Trophoblast cell (in vitro differentiated cells and primary cell): ENCODE measurements at places on chromosomes 5 and 9.

DNA sequence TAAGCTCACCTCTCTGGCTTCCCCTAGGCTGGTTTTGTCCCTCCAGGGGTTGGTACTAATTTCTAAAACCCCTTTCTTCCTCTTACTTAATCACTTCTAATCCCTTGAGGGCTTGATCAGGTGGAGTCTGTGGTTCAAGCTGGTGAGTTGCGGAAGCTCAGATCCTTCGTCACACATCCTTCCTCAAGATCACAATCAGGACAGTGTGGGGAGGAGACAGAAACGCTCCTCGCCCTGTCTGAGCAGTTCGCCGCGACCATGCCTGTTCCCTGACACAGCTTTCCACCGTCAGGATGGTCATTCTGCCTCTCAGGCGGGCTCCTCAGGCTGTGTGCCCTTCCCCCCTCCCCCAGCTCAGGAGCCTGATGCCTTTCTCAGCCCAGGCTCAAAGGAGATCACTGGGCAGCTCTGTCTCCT is 24.3 kb downstream of the CPLX2 start:
- DNase-seq: no peak

DNA sequence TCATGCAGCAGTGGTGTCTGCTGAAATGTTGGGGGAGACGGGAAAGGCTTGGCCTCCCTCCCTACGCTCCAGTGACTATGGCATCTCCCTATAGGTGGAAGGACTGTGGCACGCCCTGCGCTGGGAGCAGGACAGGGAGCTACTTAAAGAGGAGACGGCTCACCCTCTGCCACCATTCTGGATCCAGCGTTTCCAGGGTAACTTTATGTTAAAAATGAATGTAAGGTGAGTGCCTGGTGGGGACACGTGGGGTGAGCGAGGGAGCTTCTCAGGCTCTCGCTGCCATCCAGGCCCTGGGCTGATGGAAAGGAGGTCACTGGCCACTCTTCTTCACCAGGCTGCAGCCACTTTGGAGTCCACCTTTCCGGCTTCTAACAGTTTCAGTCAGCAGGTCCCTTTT is 15.7 kb downstream of the PAEP start:
- no peak for DNase-seq

- peak; percentile 47 for DNase-seq
These were observed 487.2 kb upstream of the ST8SIA4 start for GRCh38 chr5:101390151-101390908.

- peak; percentile 11 for DNase-seq
These were observed 193.2 kb downstream of the MAPKAP1 start for GRCh38 chr9:125513668-125514413.

DNA sequence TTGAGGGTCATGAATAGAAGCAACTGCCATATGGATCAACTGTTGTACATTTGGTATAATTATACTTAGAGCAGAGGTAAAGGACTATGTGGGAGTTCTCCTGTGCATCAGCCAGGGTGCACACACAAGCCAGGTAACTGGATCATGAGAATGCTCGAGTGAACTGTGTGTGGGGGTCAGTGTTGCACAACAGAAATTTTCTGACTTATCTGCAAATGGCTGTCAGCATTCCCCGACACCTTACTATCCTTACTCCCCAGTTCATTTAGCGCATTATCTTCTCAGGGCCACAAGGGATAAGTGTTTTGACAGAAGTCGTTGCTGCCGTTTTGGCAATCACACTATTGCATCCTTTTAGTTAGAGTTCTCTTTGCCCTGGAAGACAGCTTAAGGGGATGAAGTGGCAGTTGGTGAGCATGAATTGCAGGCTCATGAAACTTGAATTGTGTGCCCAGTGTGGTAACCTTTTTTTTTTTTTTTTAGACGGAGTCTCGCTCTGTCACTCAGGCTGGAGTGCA is 1.7 kb downstream of the CANX start:
- peak; percentile 11 for DNase-seq

- no peak for DNase-seq
These were observed 237.0 kb downstream of the PAPPA start for GRCh38 chr9:116390303-116391228.

DNA sequence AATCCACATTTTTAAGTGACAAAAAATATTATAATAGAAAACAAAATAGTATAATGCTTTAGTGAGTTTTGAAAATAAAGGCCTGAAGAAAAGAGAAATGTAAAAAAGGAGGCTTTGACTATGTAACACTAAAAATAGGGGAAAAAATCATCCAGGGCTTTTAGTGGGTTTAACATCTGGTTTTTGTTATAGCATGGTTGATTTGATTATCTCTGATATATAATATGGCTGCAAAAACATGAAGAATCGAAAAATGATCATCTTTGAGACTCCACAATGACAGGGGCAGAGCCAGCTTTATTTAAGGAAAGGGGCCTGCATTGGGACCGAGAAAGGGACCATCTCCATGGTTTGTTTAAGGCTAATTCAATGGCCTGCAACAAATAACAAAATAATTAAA is 393.8 kb downstream of the PLK2 start:
- no peak for DNase-seq

DNA sequence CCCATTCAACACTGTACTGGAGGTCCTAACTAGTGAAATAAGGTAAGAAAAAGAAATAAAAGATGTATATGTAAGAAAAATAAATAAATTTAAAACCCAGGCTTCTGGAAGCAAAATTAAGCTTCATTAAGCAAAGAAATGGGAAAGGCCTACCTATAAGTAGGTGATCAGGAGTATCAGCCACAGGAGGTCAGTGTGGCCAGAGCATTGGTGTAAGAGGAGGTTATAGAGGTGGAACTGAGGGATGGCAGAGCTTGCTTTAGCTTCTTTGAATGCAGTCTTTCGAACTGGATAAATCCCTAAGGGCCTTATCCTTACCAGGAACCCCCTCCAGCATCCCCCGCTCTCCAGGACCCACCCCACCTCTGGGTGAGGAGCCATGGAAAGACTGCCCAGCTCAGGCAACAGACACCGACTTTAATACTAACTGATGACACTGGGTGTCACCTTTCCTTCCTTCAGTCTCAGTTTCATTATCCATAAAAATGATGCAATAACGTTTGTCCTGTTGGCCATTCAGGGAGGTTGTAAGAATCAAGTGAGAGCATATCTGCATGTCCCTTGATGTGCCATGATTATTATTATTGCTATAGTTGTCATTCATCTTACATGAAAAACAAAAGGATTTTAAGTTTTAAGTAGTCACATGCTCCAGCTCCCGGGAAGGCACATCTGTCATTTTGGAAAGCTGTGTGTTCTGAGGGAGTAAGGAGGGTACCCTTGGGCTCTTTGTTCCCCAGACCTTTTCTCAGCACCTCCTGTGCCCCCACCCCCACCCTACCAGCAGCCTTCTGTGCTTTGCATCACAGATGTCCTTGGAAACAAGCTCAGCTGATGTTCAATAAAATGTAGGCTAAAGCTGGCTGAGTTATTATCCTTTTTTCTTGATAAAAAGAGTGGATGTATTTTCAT is 50.8 kb upstream of the CTNNA1 start:
- DNase-seq: no peak

GRCh38 chr5:61280205-61280604 is 51.9 kb upstream of the ZSWIM6 start:
- DNase-seq: no peak

DNA sequence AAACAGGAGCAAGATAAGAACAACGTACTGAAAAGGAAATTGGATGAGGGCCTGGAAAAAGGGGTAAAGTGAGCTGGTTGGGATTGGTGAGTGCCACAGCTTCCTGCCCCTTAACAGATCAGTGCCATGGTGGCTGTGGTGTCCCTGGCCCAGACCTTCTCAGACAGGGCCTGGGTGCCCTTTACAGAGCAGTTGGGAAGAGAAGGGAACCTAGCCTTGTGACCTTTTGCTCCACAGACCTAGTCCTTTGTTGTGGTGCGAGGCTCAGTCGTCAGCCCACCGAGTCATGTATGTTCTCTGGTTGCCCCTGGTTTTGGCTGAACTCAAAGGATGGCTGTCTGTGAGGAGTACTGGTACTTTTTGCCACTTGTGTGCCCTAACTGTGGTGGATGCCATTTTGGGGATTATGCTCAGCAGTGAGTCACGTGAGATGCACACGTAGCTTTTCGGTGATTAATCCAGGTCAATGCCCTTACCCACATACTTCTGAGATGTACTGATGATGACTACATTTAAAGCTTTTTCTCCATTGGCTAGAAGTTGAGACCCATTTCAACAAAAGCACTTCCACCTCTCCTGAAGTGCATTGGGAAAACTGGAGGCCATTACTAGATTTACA is 48.4 kb downstream of the EXOSC2 start:
- DNase-seq: no peak

DNA sequence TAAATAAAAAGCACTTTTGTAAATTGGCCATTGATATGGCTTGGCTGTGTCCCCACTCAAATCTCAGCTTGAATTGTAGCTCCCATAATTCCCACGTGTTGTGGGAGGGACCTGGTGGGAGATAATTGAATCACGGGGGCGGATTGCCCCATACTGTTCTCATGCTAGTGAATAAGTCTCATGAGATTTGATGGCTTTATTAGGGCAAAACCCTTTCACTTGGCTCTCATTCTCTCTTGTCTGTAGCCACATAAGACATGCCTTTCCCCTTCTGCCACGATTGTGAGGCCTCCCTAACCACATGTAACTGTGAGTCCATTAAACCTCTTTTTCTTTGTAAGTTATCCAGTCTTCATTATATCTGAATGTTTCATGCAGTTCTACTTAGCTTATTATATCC is 153.2 kb downstream of the TARS1 start:
- DNase-seq: no peak

DNA sequence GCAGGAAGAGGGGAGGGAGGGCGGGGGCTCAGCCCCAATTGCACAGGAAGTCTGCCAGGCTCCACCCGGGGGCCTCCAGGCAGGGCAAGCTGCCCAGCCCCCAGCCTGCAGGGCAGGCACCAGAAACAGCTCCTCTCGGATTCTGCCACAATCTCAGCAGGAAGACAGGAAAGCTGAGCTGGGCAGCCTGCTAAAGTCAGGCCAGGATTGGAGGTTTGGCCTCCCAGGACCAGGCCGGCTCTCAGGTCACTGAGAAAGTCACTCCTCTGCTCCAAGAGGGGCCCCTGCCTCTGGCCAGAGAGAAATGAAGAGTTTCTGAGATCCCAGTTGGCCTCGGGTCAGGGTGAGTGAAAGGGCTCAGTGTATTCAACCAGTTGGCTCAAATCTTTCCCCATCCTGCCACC is 54.6 kb upstream of the STXBP1 start:
- DNase-seq: no peak

GRCh38 chr9:127293767-127294166 is 29.2 kb downstream of the GARNL3 start:
- DNase-seq: no peak

GRCh38 chr5:15117688-15118087 is 246.1 kb upstream of the ANKH start:
- DNase-seq: no peak

DNA sequence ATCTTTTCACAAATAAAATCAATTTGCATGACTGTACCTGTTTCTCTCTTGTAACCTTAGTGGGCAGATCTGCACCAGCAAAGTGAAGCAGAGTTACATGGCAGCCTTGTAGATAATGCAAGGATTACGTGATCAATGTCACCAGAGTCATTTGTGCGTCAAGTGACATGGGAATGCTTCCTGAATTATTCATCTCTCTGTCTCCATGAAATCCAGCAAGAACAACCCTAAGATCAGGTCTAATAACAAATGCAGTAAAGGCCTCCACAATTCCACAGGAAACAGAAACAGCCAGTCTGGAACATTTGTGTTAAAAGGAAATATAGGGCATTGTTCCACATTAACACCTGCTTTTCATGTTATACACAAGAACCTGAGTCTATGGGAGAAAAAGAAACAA is 7.8 kb downstream of the GZMA start:
- DNase-seq: no peak

DNA sequence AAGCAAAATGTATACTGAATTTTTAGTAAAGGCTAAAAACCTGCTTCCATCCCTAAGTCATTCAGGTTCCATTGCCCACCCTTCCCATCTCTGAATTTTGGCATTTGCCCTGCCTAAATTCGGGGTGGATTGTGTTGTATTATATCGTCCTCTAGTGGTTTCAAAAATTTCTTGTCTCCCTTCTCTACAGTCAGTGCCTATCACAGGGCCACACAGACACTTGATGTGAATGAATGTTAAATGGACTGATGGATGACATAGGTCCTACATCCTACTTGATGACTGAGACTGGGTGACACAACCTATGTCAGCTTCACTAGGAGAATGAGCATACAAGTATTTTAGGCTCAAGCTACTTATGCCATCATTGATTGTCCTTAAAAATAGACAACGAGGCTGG is 45.6 kb upstream of the SLC30A5 start:
- DNase-seq: no peak

- peak; percentile 42 for DNase-seq
These were observed 9.3 kb downstream of the ZNF622 start for GRCh38 chr5:16456103-16456832.

DNA sequence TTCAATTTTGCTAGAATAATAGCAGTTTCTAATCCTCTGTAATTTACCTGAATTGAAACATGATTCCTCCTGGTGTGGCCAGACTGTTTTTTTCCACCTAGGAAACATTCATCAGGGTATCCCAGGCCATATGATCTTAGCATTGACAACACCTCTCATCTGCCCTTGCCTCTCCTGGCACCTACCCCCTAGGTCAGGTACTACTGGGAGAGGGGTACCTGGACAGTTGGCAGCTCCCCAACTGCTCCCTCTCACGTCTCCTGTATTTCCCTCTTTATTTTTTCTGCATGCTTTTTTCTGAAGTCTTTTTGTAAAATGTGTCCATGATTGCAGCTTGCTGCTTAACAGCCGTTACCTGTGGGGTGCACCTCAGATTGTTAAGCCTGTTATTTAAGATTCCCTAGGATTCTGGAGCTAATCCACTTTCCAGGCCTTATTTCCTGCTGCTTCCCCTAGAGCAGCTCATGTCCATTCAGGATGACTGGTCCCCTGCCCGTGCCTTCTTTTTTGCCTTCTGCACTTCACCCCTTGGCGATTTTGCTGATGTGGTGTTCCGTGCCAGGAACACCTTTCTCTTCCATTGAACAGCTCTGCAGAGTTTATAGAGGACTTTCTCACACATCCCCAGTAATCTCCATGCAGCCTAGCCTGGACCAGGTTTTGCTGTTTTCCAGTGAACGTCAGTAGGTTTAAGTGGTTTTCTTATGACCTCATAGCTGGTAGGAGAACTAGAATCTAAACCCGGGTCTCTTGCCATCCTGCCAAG is 33.6 kb downstream of the SNX30 start:
- DNase-seq: no peak

DNA sequence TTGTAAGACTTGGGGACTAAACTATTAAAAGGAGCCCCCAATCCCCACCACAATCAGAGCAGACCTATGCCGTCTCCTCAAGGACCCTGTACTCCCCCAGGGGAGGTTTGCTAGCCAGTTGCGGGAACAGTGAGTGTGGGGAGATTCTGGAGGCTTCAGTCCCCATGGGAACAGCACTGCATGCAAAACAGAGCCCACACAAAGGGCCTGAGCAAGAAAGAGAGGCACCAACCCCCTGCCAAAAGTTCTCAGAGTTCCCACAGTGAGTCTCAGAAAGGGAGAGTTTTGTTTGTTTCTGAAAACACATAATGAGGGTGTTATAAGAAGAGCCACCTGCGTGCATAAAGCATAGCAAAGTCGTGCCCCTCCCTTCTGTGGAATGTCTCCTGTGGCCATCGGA is 56.6 kb downstream of the CFAP90 start:
- DNase-seq: no peak

- DNase-seq: no peak
These were observed 102.1 kb upstream of the DMRT1 start for GRCh38 chr9:739362-739761.
